Mucosa of descending colon (tissue), 3 donors: ENCODE measurements at places on chromosomes 13 and 19. TPM values are rescaled to one million over a fixed set of nuclear protein-coding genes. Genes with fewer than 3 reads are reported as not detected.
A peak's percentile ranks its signal among the peaks of the same experiment; 100 is the strongest.

- DNase-seq = no peak
These were observed 84.5 kb upstream of the UFM1 start for GRCh38 chr13:38265132-38265497.

DNA sequence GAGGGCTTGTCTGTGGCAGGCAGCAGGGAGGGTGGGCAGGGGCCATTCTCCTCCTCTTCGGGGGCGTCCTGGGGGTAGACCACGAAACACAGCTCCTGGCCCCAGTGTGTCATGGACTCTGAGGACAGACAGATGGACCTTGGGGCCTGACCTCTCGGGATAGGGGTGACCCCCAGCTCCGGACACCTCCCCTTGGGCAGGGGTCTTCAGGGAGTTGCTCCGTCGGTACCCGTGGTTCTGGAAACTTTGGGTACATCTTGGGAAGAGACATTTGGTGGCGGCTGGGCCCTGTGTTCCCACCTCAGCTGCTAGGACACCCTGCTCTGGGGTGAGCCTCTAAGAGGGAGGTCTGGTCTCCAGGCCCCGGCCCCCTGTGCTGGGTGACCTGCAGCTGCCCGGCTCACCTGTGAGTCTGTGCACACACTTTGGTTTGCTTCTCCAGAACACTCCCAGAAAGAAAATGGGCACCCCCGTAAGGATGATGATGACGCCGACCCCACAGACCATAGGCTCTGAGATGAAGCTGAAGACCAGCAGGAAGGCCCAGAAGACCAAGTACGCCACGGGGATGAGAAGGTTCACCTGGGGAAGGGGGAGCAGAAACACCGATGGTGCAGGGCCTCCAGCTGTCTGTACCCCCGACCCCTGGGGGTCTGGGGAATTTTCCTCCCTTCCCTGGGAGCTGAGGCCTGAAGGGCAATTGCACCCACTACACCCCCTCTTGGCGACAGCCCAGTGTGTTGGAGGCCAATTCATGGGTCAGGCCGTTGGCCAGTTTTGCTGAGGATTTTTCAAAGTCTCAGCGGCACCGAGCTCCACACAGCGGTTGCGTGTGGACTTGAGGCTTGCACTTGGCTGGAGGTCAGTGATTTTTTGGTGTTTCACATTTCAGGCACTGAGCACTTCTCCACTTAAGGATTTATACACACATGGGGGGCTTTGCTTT is 15.0 kb downstream of the LRP3 start:
- DNase-seq = peak; percentile 34

DNA sequence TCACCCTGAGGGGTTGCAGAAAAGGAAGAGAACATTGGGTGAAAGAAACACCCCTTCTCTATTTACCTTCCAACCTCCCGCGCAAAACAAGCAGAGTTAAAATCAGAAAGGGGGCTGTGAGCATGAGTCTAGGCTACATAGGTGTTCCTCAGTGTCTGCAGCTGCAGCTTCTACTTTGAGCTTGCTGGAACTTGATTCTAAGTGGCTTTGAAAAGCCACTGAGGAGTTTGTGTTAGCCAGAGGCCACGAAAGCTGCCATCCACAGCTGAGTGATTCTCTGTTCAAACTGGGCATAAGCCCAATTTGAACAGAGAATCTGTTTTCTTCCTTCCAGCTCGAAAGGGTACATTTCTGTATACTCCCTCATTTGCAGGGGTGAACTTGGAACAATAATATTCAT is 343.9 kb downstream of the PCDH9 start:
- DNase-seq = no peak

DNA sequence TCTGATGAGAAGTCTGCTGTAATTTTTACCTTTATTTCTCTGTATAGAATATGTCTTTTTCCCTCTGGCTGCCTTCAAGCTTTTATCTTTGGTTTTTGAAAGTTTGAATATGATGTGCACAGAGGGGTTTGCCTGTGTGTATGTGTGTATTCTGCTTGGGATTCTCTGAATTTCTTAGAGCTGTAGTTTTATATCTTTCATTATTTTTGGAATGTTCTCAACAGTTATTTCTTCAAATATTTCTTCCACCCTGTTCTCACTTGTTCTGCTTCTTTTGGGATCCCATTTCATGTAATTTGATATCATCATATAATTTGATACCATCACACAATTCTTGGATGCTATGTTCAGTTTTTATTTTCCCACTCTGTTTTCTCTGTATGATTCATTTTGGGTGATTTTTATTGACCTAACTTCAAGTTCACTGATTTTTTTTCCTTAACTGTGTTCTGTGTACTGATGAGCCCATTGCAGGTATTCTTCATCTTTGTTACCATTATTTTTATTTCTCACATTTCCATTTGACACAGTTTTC is 7.5 kb downstream of the COG3 start:
- DNase-seq = no peak

DNA sequence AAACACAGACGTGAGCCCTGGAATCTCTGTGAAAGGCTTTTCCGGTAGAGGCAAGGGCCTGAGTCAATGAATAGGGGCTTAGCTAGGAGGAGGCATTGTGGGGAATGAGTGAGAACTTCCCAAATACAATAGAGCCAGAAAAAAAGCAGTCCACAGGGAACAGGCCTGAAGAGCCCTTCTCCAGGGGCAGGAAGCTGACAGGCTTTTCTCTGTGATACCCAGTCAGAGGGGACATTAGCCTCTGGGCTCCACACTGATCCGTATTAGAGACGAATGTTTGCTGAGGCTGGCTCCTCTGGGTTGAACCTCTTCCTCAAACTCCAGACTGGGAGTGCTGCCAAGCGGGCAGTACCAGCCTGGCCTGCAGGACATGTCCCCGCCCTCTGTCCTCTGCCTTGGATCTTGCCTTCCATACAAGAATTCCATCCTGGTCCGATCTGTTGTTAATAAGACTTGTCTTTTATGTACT is 2.3 kb downstream of the DHRS12 start:
- DNase-seq = peak; percentile 85

DNA sequence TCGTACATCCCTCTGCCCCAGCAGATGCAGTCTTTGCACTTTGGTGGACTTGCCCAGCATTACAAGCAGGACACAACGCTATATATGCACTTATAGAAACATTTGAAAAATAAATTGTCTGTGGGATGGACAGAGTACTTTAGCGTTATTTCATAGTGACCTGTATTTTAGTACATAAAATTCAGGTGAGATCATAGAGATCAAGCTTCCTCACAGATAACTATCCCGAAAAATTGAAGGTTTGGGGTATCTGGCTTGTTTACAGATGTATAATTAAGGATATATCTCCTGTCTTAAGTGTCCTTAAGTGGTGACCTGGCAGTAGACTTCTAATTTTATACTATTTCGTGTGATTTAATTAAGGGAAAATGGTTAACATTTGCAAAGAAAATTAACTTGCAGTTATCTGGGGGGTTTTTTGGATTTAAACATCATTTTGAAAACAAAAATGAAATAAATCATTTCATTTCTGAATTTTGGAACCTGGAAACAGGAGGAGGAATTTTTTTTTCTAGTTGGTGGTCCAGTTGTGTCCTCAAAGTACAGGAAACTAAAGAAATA is 977 bp upstream of the MAB21L1 start:
- no peak for DNase-seq

- no peak for DNase-seq
These were observed 6.3 kb downstream of the C19orf38 start for GRCh38 chr19:10854350-10855089.

- DNase-seq = no peak
These were observed 3.4 kb upstream of the TBXA2R start for GRCh38 chr19:3609779-3610719.

DNA sequence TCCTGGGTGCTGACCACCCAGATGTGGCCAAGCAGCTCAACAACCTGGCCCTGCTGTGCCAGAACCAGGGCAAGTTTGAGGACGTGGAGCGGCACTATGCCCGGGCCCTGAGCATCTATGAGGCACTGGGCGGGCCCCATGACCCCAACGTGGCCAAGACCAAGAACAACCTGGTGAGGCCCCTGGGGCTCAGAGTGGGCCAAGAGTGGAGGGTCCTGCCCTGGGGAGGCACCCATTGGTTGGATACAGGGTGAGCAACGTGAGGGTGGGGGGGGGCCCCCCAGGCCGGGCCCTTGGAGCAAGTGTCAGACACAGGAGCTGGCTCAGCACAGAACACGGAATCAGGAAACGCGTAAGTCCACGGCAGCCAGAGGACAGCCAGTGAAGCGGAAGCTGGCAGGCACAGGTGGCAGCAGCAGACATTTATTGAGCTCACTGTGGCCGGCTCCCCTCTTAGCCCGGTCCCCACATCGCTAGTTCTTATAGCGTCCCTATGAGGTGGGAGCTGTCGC is 8.9 kb downstream of the KLC3 start:
- no peak for DNase-seq

- DNase-seq = no peak
These were observed 18.8 kb downstream of the TMEM143 start for GRCh38 chr19:48344892-48345291.

- DNase-seq = no peak
These were observed 29.5 kb downstream of the ZNF490 start for GRCh38 chr19:12581100-12581499.

DNA sequence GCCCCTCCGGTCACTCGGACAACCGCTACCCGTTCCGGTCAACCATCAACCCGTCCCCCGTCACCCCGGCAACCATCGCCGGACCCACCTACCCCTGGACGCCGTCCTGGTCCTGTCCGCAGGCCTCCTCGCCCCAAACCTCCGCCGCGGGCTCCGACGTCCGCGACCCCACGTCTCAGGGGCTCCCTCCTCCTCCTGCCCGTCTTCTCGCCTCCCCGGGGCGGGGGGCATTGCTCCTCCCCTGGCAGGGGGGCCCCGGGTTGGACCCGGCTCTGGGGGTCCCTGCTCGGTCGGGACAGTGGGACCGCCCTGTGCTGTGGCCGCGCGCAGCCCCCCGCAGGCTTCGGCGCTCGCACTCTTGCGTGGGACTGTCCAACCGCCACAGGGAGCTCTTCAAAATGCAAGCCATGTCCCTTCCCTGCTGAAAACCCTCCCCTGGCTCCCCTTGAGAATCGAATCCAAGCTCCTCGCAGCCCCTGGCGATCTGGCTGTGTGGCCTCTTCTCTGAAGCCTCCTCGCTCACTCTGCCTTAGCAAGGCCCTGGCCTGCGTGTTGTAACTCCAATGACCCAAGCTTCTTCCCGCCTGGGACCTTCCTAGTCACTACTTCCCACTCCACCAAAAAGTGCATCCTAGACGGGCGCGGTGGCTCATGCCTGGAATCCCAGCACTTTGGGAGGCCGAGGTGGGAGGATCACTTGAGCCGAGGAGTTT is 8.4 kb downstream of the EPHX3 start:
- no peak for DNase-seq

- peak; percentile 67 for DNase-seq
These were observed 3.9 kb upstream of the KLK15 start for GRCh38 chr19:50837300-50837699.

GRCh38 chr19:17339088-17339741 is 1.9 kb downstream of the GTPBP3 start:
- DNase-seq = peak; percentile 66

DNA sequence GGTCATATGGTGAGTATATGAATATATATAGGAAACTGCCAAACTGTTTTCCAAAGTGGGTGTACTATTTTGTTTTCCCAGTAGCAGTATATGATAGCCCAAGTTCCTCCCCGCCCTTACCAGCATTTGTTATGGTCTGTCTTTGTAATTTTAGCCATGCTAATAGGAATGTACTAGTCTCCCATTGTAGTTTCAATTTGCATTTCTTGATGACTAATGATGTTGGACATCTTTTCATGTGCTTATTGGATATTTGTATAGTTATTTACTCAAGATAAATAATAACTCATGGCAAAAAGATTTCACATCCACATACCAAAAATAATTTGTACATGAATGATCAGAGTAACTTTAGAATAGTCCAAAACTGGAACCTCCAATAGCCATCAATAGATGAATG is 75.3 kb upstream of the SERP2 start:
- no peak for DNase-seq

GRCh38 chr13:33230178-33230881 is 55.2 kb downstream of the STARD13 start:
- no peak for DNase-seq

GRCh38 chr13:44157606-44158005 is 216.0 kb upstream of the SERP2 start:
- DNase-seq = no peak

DNA sequence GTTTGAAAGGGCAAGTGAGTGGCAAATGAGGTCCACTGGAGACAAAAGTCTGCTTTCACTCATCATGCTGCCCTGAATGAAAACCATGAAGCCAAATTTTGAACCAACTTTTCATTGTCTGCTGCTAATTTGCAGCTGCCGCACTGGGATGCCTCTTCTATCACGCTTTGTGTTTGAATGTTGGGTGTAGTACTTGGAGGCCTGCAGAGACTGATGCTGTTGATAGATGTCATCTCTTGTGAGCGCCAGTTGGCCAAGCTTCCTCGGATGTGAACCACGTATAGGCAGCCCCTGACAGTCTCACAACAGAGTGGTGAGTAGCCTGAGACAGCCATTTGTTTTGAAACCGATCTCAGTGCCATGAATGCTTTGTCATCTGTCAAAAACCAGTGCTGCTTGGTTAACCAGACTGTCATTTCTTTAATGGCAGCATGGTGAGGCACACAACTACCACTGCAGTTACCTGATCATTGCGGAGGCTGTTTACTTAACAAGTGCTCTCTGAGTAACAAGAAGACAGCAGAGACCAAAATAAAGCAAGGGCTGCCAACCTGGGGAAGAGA is 31.2 kb upstream of the SLC10A2 start:
- DNase-seq = no peak

DNA sequence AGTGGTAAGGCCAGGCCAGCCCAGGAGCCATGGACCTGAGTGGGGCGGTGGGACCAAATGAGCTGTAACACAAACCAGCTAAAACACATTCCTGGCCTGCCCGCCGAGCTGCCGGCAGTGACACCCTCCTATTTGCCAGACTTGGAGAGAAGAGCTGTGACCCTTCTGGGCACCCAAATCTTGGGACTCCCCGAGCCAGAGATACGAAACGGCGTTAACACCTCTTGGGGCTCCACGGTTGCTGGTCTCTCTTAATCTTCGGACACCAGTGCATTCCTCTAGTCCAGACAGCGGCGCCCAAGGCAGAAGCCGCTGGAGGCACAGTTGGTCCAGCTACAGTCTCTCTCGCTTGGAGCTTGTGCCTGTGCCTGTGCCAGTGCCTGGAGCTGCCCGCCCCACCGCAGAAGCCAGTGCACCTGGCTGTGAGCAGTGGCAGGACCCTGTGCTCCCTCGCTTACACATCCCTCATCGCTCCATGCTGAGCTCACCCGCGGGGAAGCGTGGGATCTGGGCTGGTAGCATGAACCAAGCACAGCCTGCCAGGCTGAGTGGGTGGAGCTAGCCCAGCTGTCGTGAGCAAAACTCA is 147.2 kb upstream of the KLHL1 start:
- no peak for DNase-seq

- peak; percentile 61 for DNase-seq
These were observed 13.5 kb downstream of the ARL11 start for GRCh38 chr13:49641801-49642291.

The NHLRC3 gene
- total RNA-seq = 33.5 TPM

The LILRB4 gene
- 8.7 TPM for total RNA-seq

The C5AR2 gene
- 0.29 TPM for total RNA-seq

The SIGLECL1 gene
- not detected for total RNA-seq

The CNN1 gene
- total RNA-seq = 1,130 TPM

The PRTN3 gene
- not detected for total RNA-seq

The HCST gene
- 8.2 TPM for total RNA-seq

The F2RL3 gene
- total RNA-seq = 2.0 TPM

The KRTDAP gene
- total RNA-seq = not detected

The C1QTNF9B gene
- 0.32 TPM for total RNA-seq
